ENCODE measurements at places on chromosomes 6 and 20. TPM values are rescaled to one million over a fixed set of nuclear protein-coding genes. Genes with fewer than 3 reads are reported as not detected.

GRCh38 chr20:46011631-46012482, 3.1 kb downstream of the MMP9 start:
- DNase-seq, result no peak

GRCh38 chr6:150694889-150695288, 95.2 kb downstream of the PLEKHG1 start:
- DNase-seq, result no peak

GRCh38 chr20:2807019-2807418, 6.6 kb upstream of the CPXM1 start:
- DNase-seq, result no peak

DNA sequence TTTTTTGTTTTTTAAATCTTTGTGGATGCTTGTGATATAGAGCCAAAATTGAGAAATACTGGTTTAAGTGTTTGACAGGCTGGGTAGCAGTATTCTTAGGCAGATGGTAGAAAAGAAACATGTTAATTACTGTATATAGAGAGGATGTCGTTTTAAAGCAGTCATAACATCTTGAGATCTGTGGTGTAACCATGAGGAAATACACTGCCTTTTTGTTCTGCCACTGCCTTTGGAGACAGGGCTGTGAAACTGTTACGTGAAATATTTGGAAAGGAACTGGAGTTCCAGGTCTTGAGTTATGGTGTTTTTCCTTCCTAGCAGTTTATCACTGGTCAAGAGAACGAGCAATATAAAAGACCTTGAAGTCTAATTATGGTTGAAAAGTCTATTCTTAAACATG, 19.5 kb downstream of the STXBP5 start:
- no peak for DNase-seq

- no peak for DNase-seq
Measured at GRCh38 chr6:16168121-16168520, 39.2 kb downstream of the MYLIP start.

DNA sequence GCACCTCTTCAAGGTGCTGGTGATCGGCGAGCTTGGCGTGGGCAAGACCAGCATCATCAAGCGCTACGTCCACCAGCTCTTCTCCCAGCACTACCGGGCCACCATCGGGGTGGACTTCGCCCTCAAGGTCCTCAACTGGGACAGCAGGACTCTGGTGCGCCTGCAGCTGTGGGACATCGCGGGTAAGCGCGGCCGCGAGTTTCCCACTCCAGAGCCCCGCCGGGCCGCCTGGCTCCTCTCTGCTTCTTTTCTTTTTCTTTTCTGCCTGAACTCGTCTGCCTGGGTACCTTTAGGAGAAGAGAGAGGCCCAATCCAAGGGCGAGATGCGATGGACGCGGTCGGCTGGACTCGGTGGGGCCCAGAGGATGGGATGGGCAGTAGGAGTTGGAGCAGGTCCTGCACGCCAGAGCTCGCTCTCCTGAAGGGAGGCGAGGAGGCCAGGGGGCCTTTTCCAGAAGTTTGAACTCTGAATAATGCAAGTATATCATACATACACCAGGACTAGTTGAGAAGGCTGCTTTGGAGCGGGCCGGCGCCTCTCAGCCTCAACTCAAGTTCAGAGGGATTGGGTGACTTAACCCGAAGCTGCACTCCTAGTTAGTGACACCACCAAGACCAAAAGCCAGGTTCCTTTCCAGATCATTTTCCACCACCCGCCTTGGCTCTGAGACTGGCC, 445 bp downstream of the RAB32 start:
- no peak for DNase-seq

- DNase-seq, result no peak
Measured at GRCh38 chr6:4180652-4181255, 45.4 kb upstream of the ECI2 start.

DNA sequence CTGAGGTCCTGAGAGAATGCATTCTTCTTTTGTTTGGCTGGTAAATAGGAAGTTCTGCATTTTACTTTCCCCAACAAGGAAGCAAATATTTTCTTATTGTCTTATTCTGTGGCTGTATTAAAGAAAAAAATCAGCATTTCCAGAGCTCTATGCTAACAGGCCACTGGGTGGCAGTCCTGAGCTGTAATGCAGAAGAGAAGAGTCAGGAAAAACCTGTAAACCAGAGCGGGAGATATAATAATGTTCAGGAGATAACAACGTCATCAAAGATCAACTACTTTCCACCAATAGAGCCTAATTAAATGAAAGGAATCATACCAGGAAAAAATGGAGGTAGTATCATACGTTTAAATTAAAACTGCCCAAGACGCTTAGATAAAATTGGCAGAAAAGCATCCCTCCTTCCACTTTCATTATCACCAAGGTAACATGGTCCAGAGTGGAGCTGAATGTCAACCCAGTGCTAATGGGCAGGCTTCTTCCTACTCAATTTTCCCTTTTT, 55.6 kb upstream of the CARMIL1 start:
- DNase-seq, result no peak

- DNase-seq, result no peak
Measured at GRCh38 chr20:18019068-18019467, 38.6 kb downstream of the OVOL2 start.

- no peak for DNase-seq
Measured at GRCh38 chr6:21001736-21002135, 467.5 kb downstream of the CDKAL1 start.

DNA sequence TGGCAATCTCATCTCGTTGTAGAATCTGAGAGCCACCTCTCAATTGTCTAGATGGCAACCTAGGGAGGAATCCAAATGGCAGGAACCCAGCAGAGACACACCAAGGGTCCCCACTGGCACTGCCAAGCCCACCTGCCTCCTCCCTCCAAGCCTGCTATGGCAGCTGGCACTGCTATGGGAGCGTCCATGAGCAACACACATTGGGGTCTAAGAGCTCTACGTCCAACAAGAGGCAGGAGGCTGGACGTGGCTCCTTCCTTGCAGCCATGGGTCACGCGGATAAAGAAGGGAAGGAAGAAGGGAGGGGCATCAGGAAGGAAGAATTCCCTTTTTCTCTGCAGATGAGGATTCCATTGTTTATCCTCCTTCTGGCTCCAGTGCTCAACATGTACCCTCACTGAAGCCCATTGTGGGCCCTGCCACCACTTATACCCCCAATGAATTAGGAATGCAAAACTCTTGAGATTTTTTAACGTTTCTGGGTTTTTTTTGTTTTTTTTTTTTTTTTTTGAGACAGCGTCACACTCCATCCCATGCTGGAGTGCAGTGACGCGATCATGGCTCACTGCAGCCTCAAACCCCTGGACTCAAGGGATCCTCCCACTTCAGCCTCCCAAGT, 17.3 kb downstream of the ATP9A start:
- no peak for DNase-seq

GRCh38 chr6:89154131-89154530, 8.3 kb downstream of the PM20D2 start:
- no peak for DNase-seq

DNA sequence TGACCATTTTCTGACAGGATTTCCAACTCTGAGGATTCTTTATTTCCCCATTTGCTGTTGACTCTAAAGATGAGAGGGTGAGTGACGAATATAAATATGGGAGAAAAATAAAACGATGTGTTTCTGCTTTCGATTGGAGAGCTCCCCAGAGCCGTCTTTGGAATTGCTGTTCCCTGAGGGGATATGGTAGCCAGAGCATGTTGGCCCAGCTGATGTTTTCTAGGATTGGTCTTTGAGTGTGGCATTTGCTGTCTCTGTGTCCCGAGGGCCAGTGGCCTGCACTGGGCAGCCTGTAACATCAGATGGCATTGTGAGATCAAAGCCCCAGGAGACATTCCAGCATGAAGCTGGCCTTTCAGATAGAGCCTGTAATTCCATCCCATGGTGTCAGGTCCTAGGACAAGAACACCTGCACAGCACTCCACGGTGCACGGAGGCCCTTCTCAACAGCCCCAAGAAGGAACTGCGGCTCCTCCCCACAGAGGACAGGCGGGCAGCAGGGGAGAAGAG, 26.7 kb downstream of the PKIG start:
- no peak for DNase-seq

- DNase-seq, result no peak
Measured at GRCh38 chr20:58025233-58025632, 203.2 kb downstream of the ANKRD60 start.

- no peak for DNase-seq
Measured at GRCh38 chr6:91697010-91697695, 1110.3 kb upstream of the MAP3K7 start.

- DNase-seq, result no peak
Measured at GRCh38 chr20:10174400-10174799, 44.2 kb upstream of the SNAP25 start.

DNA sequence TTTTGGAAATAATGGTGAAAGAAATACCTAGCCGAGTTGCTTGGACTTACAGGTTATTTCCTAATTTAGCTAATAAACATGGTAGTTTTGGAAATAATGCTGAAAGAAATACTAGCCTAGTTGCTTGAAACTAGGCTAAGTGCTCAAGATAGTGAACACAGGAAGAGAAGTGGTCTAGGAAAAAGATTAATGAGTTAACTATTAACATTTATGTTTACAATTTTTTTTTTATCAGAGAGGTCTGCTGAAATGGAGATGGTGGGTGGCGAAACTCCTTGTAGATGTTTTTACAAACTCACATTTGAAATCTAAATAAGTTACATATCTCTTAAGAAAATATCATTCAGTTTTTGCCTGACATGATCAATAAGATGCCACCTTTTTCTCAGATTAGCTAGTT, 39.2 kb downstream of the MAPK14 start:
- DNase-seq, result no peak

GRCh38 chr6:53042112-53042511, 23.1 kb upstream of the FBXO9 start:
- peak; percentile 71 for DNase-seq

DNA sequence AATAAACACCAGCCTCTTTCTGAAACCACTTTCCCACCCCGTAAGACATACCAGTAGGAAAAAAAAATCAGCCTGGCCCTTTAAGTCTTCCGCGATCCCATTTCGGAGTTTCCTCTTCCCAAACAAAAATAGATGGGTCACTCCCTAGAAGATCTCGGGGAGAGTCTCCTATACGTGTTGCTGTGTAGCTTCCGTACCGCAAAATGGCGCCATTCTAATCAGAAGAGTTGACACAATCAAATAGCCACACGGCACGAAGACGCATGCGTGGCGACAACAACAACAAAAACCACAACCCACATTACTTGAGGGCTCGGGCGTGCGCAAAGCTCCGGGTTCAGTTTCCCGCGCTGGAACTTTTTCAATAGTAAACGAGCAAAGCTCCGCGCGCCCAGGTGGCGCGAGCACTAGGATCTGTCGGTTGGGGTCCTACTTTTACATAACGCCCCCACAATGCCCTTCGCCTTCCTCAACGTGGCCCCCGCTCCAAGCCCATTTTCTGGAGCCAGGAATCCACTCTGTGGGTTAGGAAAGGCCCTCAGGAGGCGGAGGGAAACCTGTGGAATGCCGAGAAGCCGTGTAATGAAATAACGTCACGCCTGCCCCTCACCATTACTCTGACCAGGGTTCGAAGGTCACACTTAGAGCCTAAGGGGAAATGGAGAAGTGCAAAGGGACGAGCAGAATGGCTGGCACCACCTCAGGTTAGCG, at the start of gene GPANK1:
GPANK1 (minus strand) TSS at position 208 of the 711 bp plus-strand sequence. CDS start 519 bp downstream, outside the sequence.
- peak; percentile 76 for DNase-seq

- no peak for DNase-seq
Measured at GRCh38 chr20:41155261-41155660, 17.9 kb downstream of the PLCG1 start.

Gene CALHM4
- polyA plus RNA-seq, result not detected

Gene SLC52A3
- not detected for polyA plus RNA-seq

Gene IMPG1
- not detected for polyA plus RNA-seq

Gene SIRPD
- polyA plus RNA-seq, result not detected

Gene ZNF165
- 0.38 TPM for polyA plus RNA-seq
